ENCODE measurements at places on chromosomes 3 and 15.

GRCh38 chr3:159751146-159751545 lies 237.5 kb upstream of the IL12A start:
- DNase-seq, result no peak

DNA sequence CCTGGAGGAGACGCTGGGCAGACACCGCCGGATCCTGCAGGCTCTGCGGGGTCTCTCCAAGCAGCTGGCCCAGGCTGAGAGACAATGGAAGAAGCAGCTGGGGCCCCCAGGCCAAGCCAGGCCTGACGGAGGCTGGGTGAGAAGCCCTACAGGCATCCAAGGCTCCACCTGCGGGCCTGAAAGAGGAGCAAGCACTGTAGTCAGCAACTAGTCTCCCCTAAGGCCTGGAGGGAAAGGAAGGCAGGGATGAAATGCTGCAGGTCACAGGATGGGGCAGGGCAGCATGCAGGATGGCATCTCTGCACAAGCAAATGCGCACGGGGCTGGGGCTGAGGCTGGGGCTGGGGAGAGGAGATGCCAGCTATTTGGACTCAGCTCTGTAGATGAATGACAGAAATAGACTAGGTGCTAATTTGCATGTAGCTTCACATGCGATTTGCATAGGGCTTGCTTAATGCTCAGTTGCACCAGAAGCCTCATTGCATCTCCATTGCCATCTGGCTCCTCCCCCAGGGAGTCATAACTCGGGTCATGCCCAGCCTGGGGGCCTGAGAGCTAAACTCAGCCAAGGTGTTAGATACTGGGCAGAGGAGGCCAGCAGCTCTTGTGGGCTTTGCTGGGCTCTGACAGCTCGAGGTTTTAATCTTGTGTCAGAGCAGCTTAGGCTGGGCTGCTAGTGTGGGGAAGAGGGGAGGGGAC lies 5.2 kb upstream of the CPLX3 start:
- DNase-seq, result no peak

GRCh38 chr3:148839805-148840204 lies 12.2 kb downstream of the CPB1 start:
- no peak for DNase-seq

- no peak for DNase-seq
Measured at GRCh38 chr3:75218577-75218976, 445.6 kb upstream of the FRG2C start.

- no peak for DNase-seq
Measured at GRCh38 chr3:115322901-115323300, 175.8 kb upstream of the ZBTB20 start.

All from aorta (tissue), 5 donors.